ENCODE measurements at places on chromosomes 5 and 9. TPM values are rescaled to one million over a fixed set of nuclear protein-coding genes. Genes with fewer than 3 reads are reported as not detected.

The SLC34A3 gene
- polyA plus RNA-seq = 11.6 TPM

The LPAR1 gene
- 24.6 TPM for polyA plus RNA-seq

The ZNF618 gene
- 47.0 TPM for polyA plus RNA-seq

The ADAMTS2 gene
- polyA plus RNA-seq = 10.6 TPM

The GBA2 gene
- 107 TPM for polyA plus RNA-seq

The RETREG1 gene
- 50.5 TPM for polyA plus RNA-seq

The PPP3R2 gene
- polyA plus RNA-seq = not detected

The HMMR gene
- 18.3 TPM for polyA plus RNA-seq

The FAM163B gene
- 0.17 TPM for polyA plus RNA-seq

The ZNF484 gene
- polyA plus RNA-seq = 9.0 TPM

The FEM1C gene
- 20.8 TPM for polyA plus RNA-seq

The PCDHB16 gene
- 5.0 TPM for polyA plus RNA-seq

The CDC25C gene
- polyA plus RNA-seq = 8.9 TPM

The CAMK4 gene
- 4.1 TPM for polyA plus RNA-seq

The CMBL gene
- polyA plus RNA-seq = 52.2 TPM

The ADAMTS13 gene
- 11.5 TPM for polyA plus RNA-seq

The ACTBL2 gene
- not detected for polyA plus RNA-seq

The SLC2A6 gene
- 1.3 TPM for polyA plus RNA-seq

The PRLR gene
- polyA plus RNA-seq = 47.5 TPM

The ADGRD2 gene
- polyA plus RNA-seq = 0.17 TPM
